Uterus (tissue), 4 donors: ENCODE measurements at places on chromosomes 6 and 20.
A peak's percentile ranks its signal among the peaks of the same experiment; 100 is the strongest.

GRCh38 chr6:149194820-149195558 lies 122.5 kb upstream of the TAB2 start:
- no peak for DNase-seq

DNA sequence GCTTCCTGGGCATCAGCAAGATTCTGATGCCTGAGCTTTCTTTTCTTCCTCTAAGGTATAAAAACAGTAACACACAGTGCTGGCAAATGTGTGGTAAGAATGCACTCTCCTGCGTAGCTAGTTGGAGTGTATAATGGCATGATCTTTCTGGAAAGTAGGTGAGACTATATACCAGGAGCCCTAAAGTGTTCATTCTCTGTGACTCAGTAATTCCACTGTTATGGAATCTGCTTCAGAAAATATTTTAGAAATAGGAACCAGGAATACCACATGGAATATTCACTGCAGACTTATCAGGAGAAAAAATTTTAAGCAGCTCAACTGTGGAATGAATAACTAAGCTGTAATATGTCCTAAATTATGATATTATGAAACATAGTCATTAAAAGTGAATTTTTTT lies 16.9 kb upstream of the CSE1L start:
- DNase-seq = no peak

DNA sequence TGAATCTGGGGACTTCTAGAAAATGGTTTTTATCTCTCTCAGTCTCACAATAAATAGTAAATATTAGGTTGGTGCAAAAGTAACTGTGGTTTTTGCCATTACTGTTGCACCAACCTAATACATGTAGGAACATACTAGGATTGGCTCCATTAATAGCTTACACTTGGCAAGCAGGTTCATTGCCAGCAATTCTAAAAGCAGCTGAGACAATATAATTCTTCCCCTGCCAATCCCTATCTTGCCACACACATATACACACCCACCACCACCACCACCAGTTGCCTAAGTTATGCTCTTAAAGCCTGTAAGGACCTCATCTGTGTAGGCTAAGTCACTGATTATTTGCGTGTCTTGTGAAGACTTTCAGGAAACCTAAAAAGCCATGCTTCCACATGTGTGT lies 145.1 kb downstream of the KIF16B start:
- no peak for DNase-seq

DNA sequence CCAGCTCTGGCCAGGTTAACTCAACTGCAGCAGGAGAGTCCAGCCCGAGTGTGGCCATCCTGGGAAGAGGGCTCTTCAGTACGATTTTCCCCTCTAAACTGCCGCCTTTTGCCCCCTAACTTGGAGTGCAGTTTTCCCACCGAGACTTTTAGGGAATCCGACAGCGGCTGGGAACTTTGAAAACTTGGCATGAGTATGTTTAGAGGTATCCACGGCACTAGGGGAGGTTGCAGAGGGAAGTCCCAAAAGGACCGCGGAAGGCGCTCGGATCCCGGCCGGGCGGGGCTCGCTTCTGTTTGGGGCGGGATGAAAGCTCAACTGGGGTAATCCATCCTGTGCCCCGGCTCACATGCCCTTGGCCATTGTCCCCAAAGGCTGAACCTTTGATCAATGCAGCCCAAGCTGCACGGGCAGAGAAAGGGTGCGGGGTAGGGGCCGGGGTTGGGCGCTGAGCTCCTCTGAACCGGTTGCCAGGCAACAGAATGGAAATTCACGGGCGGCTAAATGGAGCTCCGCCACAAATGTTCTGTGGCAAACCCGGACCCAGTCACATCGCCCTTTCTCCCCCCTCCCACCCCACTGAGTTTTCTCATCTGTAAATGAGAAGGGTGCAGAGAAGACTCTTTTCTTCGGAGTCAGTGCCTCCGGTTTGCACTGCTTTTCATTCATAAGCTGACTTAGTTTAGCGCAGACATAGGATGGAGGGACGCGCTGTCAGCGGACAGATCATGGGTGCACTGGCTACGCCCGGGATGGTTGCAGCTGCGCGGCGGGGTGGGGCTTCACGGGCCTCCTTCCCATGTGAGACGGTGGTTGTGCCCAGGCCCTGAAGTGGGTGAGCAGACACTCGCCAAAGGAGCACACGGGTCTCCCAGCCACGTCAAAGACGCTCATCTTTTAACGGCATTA lies 2.3 kb downstream of the BMP6 start:
- no peak for DNase-seq

- no peak for DNase-seq
Observed at GRCh38 chr20:44997171-44997570, 30.9 kb downstream of the STK4 start.

DNA sequence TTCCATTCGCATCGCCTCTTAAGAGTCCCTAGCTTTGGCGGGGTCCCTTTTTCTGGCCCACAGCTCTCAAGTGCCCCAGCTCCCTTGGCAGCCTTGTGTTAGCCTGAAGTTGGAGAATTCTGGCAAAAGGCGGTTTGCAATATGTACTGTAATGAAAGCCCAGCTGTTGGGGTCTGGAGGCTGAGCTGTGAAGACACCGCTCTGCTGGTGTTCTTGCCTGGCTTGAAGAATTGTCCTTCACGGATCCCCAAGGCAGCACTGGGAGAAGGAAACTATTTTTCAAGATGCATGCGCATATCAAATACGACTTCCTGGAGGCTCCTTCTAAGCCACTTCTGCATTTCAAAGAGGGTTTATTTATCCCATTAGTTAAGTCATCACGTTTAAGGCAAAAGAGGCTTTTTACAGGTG lies 21.4 kb upstream of the CITED2 start:
- no peak for DNase-seq

DNA sequence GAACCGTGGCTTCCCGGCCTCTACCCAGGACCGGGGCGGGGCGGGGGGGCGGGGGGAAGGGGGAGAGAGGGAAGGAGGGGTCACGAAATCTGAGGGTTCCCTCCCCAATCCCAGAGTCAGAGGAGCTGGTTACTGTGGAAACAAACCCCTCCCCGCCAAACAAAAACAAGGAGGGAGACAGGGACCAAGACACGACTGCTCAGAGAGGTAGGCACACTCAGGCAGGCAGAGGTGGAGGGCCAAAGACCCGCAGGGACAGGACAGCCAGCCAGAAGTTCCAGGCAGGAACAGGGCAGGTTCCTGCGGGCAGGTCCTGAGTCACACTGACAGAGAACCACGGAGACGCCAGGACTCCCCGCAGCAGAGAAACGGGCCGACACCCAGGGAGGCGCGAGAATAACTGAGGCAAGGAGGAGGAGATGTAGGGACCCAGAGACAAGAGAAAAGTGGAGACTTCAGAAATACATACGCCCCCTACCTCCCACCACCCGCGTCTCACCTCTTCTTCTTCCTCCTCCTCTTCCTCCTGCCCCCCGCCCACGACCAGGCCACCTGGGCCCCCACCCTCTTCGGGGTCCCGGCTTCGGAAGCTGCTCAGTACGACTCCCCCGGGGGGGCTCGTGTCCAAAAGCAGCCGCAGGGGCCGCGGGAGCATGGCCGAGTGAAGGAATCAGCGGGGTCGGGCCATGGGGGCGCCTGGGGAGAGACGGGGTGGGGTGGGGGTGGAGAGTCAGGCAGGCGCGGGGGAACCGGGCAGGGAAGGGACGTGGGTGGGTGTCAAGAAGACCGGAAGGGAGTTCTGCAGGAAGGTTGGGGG lies 578 bp downstream of the RGL2 start:
- DNase-seq = peak; percentile 84

GRCh38 chr6:10719296-10719963 lies 3.4 kb upstream of the TMEM14C start:
- no peak for DNase-seq

DNA sequence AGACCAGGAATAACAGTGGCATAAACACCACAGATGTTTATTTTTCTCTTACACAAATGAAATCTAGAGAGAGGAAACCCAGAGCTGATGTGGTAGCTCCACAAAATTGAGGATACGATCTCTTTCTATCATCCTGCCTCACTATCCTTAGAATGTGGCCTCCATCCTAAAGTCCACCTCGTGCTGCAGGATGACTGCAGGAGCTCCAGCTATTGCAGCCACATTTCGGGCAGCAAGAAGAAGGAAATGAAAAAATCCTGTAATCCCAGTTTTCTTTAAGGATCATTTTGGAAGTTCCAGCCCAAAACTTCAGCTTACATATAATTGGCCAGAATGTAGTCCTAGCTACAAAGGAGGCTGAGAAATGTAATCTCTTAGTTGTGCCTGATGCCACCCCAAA lies 41.2 kb upstream of the ARFGEF2 start:
- DNase-seq = no peak

DNA sequence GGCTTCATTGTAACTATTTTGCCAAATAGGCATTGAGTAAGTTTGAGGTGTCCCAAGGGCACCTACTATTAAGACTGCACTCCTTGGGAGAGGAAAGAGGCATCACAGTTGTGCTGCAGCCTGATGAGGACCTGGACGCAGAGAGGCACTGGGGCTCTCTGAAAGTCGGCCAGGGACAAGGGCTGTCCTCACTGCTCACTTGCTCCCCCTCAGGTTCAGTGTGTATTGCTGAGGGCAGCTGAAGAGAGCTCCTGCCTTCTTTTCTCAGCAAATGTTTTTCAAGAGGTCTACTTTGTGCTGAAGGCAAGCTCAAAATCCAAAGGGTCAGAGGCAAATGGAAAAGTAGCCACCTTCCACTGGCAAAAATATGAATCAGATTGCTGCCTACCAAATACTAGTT lies 331.8 kb downstream of the RIMS1 start:
- DNase-seq = no peak

GRCh38 chr6:53428886-53429285 lies 80.1 kb upstream of the ELOVL5 start:
- no peak for DNase-seq

GRCh38 chr6:21278375-21278745 lies 315.2 kb upstream of the SOX4 start:
- DNase-seq = no peak

DNA sequence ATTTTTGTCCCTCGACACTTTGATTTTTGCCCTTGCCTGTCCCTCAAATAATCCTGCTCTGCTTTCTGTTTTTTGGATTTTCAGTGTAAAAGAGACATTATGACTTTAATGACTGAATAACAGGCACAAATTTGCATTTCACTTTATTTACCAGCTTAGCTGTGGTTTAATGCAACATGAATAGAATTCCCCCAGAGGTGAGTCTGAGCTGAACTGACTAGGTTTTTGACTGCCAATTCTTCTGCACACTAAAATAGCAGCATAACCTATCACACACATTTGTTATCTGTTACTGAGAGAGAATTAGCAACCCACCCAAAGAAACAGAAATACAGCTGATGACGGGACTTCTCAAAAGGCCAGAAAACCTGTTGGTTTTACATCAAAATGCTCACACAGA lies 3.9 kb upstream of the RBM24 start:
- no peak for DNase-seq

DNA sequence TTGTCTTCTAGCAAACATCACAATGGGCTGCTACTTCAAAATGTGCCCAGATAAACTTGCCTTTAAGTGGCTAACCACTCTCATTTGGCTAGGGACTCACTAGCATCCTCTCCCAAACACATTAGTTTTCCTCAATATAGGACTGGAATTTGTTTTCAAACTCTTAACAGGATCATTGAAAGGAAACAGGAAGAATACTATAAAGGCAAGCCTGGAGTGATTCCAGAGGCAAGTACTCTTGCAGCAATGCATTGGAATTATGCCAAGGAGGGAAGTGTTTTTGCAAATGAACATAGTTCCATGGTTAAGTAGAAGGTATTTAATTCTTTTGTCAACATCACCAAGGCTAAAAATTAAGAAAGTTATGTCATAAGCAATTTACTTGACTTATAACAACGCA lies 12.2 kb downstream of the EPHA7 start:
- DNase-seq = no peak

DNA sequence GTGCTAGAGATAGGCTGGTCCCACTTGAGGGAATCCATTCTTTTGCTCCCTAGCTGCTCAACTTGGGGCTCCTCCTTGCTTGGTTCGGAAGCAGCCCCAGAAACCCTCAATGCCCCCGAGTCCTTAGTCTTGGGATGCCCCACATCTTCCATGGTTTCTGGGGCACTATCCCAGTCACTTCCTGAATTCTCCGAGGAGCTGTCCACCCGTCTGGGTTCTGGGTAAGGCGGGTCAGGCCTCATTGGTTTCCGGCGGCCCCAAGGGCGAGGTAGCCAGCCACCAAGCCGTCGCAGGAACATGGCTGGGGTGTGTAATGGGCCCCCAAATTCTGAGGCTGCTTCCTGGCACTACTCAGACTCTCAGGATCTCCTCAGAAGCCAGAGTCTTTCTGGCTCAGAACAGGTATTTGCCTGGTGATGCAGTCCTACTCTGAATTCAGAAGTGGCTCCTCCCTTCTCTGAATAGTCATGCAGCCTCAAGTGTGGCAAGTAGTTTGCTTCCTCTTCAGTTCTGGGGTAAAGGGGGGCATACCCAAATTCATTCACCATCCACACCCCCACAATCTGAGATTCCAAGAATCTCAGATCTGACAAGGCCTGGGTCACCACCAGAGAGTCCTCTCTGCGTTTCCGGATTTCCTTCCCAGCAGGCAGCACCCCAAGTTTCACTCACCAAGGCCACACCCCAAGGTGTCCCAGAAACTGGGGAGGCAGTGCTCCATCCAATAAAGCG lies 763 bp downstream of the C6orf47 start:
- no peak for DNase-seq

- no peak for DNase-seq
Observed at GRCh38 chr20:64205611-64206026, 41.4 kb downstream of the MYT1 start.

GRCh38 chr6:43996618-43997344 lies 130.5 kb downstream of the MRPL14 start:
- no peak for DNase-seq

- DNase-seq = no peak
Observed at GRCh38 chr20:57986666-57987065, 241.8 kb downstream of the ANKRD60 start.

DNA sequence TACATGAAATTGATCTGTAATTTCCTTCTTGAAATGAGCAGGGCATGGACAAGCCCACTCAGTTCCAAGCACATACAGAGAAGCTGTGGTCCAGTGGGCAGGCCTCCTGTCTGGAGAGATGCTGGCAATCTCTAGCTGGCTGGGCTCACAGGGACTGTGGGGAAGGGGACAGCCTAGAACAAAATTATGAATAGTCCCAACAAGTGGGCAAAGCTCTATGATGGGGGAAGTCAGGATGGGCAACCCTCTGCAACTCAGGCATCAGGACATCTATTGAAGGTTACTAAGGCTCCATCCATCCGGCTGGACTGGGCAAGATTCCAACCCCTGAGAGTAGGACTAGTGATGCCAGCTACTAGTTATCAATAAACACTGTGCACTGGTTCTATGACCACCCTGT lies 40.9 kb downstream of the TRERF1 start:
- no peak for DNase-seq

DNA sequence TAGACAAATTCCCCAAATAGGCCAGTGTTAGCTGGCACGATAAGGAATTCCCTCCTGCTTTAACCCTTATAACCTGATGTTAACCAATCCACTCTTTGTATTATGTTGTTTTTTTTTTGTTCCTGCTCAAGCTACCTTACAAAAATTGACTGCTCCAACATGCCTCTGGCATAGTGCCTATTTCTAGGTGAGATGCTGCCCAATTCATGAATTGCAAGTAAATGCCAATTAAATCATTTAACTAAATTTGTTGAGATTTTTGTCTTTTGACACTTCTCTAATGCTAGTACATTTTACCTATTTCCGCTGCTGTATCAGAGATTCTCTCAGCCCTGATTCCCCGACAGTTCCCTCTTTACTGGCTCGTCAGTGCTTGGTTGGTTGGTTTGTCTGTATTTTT lies 66.5 kb downstream of the HECA start:
- no peak for DNase-seq

- no peak for DNase-seq
Observed at GRCh38 chr20:18404172-18404571, 62.7 kb downstream of the DZANK1 start.
